ENCODE measurements at places on chromosomes 16 and 17.

DNA sequence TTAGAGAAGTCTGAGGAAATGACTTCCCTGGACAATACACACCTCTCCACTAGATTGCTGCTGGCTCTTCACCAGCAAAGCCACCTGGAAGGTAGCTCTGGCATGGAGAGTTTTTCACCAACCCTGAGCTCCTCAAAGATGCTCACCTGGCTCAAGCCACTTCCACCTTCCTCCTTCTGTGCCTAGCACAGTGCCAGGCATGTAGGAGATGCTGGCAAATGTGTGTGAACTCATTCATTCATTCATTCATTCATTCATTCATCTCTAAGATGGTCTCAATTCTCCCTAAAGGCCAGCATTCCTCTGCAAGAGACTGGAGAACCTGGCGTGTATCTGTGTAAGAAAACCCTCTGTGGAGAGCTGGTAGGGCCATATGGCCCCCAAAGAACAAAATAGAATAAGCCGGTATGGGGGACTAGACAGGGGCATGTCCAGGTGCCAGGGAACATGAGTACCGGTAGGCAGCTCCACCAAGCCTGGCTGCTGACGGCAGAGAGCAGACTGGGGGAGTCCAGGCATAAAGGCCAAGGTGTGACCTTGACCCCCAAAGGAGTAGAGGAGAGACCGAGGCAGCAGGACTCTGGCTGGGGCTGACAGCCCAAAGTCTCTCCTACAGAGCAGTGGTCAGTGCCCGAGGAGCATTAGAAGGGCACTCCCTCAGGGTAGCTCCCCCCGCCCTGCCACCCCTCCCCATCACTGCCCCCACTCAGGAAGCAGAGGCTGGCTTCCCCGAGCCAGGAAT is 132.2 kb upstream of the TNRC6C start:
- no peak for DNase-seq

DNA sequence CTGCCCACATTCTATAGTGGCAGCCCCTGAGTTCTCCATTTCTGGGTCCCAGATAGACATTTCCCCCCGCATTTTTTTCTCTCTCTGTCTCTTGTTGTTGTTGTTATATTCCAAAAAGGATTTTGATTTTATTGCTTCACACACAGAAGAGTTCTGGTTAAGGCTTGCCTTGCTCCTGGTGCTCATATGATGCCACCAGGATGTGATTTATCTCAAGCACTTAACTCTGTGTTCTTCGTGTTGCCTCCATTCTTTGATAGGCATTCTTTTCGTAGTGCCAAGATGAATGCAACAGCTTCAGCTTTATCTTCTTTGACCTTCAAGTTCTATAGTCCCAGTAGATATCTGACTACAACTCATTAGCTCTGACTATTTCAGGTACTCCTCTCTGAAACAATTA is 9.1 kb downstream of the ITGA3 start:
- DNase-seq = no peak

GRCh38 chr16:24686678-24687077 is 42.8 kb upstream of the TNRC6A start:
- no peak for DNase-seq

GRCh38 chr17:31061678-31062077 is 33.1 kb upstream of the NF1 start:
- no peak for DNase-seq

DNA sequence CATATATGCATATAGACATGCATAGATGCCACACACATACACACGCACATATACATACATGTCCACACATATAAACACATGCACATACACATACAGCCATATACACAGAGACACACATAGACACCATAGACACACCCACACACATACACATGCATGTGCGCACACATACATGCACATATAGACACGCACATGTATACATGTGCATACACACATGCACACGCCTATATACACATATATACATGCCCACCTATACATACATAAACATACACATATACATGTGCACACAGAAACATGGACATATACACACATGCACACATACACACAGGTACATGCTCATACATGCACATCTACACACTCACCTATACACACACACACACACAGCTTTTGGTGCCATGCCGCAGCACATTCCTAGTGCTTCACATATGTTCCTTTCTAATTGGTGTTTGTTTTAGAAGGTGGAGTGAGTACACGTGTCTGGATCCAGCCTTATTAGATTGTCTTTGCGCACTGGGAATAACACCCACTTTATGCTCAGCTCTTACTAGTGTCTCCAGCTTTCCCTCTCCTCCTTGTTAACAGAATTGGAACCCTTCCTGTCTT is 198.0 kb downstream of the RPTOR start:
- DNase-seq = no peak

DNA sequence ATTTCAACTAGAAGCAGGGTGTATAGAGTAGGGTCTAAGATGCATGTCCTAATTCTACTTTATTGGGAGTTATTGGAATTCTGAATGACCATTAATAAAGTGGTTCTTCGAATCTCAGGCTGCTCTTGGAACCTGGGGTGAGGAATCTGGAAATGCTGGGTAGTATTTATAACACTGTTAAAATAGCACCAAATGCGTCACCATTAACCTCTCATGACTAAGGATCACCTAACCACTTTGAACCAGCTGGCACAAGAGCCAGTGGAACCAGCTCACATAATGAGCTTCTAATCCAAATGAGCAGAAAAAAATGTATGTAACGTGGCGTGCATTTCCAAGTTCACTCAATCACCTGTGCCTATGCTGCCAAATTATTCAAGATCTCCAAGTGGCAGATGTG is 281.7 kb downstream of the GRIN2A start:
- no peak for DNase-seq

GRCh38 chr16:54123766-54124165 is 162.8 kb downstream of the IRX3 start:
- no peak for DNase-seq

- no peak for DNase-seq
Observed at GRCh38 chr16:84913315-84913714, 93.5 kb downstream of the CRISPLD2 start.

All from forelimb muscle (tissue), 1 donor.